ENCODE measurements at places on chromosomes 2 and 18. TPM values are rescaled to one million over a fixed set of nuclear protein-coding genes. Genes with fewer than 3 reads are reported as not detected.

- no peak for DNase-seq
Observed at GRCh38 chr2:95305380-95306061, 8.4 kb downstream of the KCNIP3 start.

DNA sequence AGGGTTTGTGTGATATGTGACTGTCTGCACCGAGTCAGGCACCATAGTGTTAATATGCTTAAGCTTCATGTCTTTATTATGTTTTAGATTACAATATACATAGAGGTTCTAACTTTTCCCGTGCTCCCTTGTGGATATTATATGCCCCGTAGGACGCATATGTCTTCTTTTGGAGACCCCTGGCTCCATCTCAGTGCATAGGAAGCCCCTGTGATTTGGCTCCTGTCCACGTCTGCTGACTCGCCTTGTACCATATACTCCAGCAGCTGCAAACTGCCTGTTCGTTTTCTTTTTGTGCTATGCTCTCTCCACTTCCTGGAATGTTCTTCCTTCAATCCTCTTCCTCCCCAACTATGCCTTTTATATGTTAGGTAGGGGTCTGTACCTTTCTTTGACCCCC lies 110.9 kb downstream of the PTRHD1 start:
- no peak for DNase-seq

- DNase-seq: no peak
Observed at GRCh38 chr2:32945286-32945685, 1.5 kb upstream of the LTBP1 start.

DNA sequence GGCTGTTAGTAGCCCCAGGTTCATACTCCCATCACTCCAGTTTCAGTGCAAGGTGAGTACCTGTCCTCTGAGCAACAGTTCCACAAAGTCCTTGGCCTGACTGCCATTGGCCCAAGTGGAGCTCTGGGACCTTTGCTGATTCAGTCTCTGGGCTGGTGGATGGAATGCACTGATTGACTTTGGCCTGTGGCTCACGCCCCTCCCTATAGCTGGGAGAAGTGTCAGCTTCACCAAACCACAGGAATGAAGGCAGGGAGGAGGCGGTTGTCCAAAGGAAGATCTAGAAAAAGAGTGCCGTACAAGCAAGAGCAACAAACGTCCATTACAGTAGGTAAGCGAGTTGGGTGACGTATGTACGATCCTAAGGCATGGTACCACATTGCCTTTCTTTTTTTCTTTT lies 34.0 kb downstream of the QPCT start:
- no peak for DNase-seq

GRCh38 chr2:131580187-131580586 lies 52.5 kb downstream of the CCDC74A start:
- DNase-seq: no peak

DNA sequence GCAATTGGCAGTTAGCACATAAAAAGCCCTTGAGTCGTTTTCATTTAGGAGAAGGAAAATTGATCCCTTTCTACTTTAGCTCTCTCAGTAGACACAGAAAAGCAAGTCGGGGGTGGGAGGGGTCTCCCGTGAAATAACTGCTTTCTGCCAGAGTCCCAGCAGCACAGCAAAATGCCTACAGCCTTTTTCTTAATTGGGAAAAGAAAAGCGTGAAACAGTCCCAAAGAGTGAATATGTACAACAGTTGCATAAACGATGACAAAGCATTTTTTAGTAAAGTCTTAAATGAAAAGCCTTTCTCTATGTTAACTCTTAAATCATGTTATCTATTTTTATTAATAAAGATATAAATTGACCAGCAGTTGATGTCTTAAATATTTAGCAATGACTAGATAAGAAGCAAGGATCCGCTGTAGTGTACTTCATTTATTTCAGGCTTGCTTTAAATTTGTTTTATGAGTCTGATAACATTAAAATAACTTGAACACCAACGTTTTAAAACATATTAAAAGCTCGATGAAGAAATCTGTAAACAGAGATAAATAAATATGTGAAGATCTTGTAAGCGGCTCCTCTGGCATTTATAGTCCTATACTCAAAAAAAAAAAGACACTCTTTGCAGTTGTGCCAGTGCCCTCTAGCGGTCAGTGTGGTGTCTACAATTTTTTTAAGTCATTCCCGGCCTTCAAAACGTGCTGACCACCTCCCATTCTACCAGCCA lies 42.3 kb upstream of the ATIC start:
- DNase-seq: peak; percentile 51

GRCh38 chr2:231378026-231378722 lies 17.3 kb upstream of the B3GNT7 start:
- no peak for DNase-seq

GRCh38 chr18:32966141-32966540 lies 193.3 kb upstream of the KLHL14 start:
- no peak for DNase-seq

DNA sequence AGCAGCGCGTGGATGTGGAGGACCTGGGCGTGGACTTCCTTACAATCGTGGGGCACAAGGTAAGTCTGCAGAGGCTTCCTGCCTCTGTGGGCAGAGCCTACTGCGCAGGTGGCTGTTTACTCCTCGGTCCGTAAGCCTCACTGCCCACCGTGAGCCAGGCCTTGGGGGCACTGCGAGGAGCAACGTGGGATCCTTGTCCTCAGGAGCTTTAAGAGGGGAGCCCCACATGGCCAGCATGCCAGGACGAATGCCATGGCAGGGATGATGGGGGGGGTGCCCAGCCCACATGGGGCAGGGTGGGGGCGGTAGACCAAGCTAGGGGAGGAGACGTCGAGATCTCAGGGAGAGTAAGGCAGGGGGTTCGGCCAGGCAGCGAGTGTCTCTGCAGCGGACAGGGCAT lies 18.0 kb upstream of the ESPNL start:
- no peak for DNase-seq

- no peak for DNase-seq
Observed at GRCh38 chr2:25417715-25418369, 76.1 kb upstream of the DNMT3A start.

The UCN gene
- total RNA-seq: 2.2 TPM

The TSPYL6 gene
- not detected for total RNA-seq

The ZBTB7C gene
- 0.81 TPM for total RNA-seq

The GMPPA gene
- total RNA-seq: 41.0 TPM

The ALPI gene
- total RNA-seq: not detected

The GDF7 gene
- total RNA-seq: not detected

The GAREM2 gene
- total RNA-seq: 3.5 TPM

The RAB6C gene
- total RNA-seq: 0.10 TPM
